NCI-H1092 (cell line): ENCODE measurements at places on chromosomes 7 and 10.

DNA sequence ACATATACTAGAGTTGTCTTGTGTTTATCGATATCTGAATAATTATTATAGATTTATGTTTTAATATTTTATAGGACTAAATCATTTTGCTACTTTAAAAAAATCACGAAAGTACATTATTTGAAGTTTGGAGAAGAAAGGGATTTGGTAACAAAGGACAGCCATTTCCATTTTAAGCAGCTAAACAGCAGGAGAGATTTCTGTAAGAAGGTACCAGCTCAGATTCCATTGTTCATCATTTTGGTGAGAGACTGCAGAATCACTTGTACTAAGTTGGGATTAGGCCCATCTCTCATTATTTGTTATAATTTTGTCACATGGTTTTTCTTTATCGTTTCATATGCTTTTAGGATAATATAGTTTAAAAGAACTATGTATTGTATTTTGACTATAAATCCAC, 46.7 kb downstream of the PALS2 start:
- DNase-seq: no peak

- DNase-seq: no peak
These were observed 82.4 kb upstream of the BTBD16 start for GRCh38 chr10:122188706-122189105.

DNA sequence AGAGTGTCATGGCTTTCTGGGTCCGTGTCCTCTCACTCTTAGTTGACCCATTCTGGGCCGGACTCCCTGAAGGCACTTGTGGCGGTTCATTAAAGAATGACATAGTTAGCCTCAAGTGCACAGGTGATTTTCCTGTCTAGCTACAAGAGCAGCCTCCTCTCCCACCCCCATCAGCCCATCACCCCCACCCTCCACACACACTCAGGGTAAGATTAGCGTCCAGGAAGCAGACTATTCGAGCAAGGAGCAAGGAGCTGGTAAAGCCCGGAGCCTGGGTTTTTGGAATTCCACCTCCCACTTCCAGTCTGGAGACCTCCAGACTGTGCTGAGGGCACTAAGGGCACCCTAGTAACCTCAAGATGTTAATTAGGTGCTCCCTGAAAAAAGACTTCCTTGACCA, 39.5 kb downstream of the TACR2 start:
- no peak for DNase-seq

DNA sequence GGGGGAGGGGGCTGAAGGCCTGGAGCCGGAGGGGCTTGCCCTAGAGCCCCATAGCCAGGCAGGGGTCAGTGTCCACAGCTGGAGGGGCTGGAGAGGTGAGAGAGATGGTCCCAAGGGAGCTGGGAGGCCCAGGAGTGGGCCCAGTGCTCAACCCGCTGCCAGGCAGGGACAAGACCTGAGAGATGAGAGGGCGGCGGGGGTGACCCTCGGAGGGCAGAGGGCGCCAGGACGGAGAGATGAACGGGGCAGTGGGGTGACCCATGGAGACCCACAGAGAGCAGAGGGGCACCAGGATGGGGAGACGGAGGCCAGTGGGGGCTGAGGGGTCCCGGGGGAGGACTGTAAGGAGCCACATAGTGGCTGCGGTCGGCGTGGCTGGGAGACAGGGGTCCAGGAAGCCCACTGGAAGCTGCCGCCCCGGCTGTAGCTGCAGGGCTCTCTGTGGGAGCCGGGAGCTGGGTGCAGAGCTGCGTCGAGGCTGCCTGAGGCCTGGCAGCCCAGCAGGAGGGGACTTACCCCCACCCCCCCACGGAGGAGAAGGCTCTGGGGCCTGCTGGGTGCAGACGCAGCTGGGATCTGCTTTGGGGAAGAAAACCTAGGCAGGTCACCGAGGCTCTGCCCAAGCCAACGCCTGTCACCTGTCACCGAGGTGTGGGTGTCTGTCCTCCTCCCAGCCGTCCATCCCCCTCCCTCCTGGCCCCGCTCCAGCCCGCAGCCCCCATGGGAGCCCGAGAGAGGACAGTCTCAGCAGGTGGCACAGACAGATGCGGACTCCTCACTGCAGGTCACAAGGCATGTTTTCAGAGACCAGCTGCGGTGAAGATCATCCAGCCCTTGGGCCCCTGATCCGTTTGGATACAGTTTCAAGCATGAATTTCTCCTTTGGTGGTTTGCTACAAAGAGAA, 25.1 kb downstream of the PWWP2B start:
- no peak for DNase-seq

- DNase-seq: no peak
These were observed 282.0 kb downstream of the GRID1 start for GRCh38 chr10:86084585-86084984.

GRCh38 chr10:60896033-60896432, 48.0 kb downstream of the RHOBTB1 start:
- no peak for DNase-seq

DNA sequence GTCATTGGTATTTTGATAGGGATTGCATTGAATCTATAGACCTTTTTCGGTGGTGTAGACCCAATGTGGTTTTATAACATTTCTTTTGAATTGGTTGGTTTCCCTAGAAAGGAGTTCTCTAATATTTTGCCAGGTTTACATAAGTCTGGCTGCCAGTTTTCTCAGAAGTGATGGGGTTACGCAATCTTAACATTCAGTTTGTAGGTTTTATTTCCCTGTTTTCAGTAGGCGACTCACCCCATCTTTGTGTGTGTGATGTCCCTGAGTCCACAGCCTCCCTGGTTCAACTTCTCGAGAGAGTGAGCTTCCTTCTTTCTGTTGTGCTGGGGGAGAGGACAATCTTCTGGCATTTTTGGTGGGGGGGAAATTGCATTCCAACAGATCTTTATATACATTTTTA, 9.6 kb upstream of the KIF5B start:
- no peak for DNase-seq

- no peak for DNase-seq
These were observed 2.5 kb downstream of the FZD1 start for GRCh38 chr7:91266689-91267090.

DNA sequence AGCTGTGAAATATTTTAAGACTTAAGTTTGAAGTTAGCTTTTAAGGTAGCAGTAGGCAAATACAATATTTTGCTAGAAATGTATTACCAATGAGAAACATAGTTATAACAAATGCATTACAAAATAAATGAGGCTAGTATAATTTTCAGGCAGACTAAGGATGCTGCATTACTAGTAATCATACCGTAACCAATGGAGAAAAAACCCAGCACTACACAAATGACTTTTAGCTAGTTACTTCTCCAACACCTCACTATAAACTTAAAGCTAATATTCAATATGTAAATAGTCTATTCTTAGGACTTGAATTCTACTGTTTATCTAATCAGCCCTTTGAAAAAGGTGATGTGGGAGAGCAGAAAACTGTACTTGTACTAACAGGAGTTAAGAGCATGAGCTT, 285.3 kb upstream of the KLF14 start:
- DNase-seq: no peak
